AG10803 (cell line): ENCODE measurements at places on chromosomes 3 and 15.

- peak; percentile 83 for DNase-seq
Measured at GRCh38 chr15:67048281-67049279, 16.8 kb upstream of the SMAD3 start.

DNA sequence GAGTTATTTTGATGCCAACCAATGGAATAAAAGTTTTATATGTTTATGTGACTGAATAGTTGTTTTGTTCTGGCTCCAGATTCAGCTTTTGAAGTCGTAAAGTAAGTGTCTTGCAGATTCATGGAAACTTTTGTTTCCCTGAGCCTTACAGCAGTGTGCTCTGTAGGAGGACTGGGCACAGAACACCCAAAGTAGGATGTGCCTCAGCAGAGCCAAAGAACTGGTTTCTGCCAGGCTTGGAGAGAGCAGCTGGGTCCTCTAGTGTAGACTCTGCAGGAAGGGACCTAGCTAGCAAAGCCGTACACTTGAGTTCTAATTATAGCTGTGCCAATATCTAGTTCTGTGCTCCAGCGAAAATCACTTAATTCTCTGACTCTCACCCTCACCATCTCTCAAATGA, 261.2 kb upstream of the DNAJC19 start:
- no peak for DNase-seq

GRCh38 chr15:61811952-61812351, 248.3 kb downstream of the VPS13C start:
- no peak for DNase-seq

GRCh38 chr3:143063018-143063417, 56.6 kb upstream of the CHST2 start:
- peak; percentile 2 for DNase-seq

- no peak for DNase-seq
Measured at GRCh38 chr3:116849261-116849688, 139.7 kb downstream of the TUSC7 start.

GRCh38 chr15:28901987-28902745, 16.4 kb downstream of the APBA2 start:
- DNase-seq = no peak

- DNase-seq = peak; percentile 75
Measured at GRCh38 chr3:197367081-197367780, 68.8 kb upstream of the DLG1 start.

- DNase-seq = no peak
Measured at GRCh38 chr3:183555541-183556081, at the start of gene KLHL6. TSS of gene KLHL6 (minus strand) at chr3:183555706. CDS start at chr3:183555653, 53 bp downstream.

DNA sequence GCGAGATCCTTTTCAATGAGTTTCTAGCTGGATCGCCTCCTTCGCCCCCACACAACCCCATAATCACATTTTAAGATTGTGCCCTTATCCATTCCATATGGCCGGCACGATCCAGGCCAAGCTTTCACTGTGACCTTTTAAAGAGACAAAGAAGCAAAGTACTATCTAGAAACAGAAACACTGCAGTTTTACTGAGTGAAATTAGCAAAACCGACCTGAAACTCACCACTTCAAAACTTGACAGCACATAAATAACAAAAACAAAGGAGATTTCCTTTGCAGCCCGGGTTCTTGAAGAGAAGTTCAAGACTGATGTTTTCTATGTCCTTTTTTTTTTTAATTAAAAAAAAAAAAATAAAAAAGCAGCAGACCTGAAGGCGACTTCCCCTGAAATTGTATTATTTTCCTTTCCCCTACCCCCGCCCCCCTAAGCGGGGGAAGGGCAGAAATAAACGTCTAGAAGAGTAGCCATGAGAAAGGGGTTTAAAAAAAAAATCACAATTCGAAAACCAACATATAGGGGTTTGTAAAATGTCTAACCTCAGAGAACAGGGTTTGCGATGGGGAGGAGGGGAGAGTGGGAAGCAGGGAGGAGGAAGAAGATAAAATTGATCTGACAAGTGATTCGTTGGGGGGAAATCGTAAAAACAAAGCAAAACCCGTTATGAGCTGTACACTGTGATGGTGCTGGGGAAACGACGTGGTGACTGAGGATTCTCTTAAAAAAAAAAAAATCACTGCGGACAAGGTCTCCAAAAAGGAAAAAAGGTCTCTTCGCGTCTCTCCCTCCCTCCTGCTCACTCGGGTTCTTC, 1.5 kb downstream of the SATB1 start:
- DNase-seq = peak; percentile 56

- DNase-seq = peak; percentile 54
Measured at GRCh38 chr3:143158014-143158988, 38.7 kb downstream of the CHST2 start.

GRCh38 chr3:152466784-152467183, 198.1 kb downstream of the MBNL1 start:
- DNase-seq = peak; percentile 87

- no peak for DNase-seq
Measured at GRCh38 chr3:58685641-58686040, 19.1 kb upstream of the FAM3D start.

- peak; percentile 73 for DNase-seq
Measured at GRCh38 chr3:125322166-125322565, 53.0 kb downstream of the ZNF148 start.

DNA sequence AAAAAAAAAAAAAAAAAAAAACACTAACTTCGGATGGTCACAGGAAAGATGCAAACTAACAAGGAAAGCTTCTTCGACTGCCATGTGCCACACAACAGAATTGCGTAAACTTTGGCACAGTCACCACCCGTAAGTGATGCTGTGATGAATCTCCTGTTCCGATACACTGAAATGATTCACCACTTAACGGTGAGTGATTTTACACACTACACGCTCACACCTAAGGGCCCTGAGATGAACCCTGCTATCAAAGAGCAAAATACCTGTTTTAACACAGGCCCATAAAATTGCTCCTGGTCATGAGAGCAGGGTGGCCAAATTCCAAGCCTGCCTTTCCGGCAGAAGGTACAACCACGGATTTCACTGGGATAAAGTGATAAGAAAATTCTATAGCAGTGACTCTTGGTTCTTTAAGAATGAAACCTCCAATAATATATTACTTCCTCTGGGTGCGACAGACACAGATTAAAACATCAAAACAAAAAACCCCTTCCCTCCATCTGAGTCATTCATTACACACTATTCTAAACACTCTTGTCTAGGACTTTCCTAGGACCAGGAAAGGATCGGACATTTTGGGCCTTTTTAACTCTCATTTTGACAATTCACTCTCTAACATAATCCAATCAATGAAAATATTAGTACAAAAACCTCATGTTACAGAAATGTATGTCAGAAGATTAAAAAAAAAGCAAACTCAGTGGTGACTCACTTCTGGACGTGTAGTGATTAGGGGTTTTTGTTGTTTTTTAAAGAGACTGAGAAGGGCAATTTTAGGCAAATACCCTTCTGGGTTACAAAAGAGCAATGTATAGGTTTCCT, 28.3 kb downstream of the LRIG1 start:
- DNase-seq = peak; percentile 64

DNA sequence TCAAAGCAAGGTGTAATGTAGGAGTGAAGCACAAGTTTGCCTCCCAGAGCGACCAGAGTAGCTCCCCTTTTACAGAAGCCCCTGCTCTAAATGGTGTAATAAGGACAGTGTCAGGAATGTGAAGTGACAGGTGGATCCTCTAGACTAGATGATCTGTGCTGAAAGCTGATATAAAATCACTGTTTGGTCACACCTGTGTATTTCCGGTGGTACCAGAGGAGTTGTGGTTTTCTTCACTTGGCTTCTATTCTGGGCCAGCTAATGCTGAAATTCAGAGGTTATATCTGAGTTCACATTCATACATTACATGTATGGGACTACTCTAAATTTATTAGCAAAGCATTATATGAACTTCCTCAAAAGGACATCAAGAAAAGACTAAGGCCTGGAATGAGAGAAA, 117.4 kb downstream of the IL1RAP start:
- DNase-seq = no peak
